Placental pericyte (primary cell): ENCODE measurements at places on chromosomes 11 and 22. TPM values are rescaled to one million over a fixed set of nuclear protein-coding genes. Genes with fewer than 3 reads are reported as not detected.

PRDM11 gene
- 3.4 and 5.7 TPM in 2 replicates for total RNA-seq

POTEH gene
- total RNA-seq, result not detected in 2 replicates

XNDC1N gene
- total RNA-seq, result 9.2 and 13.9 TPM in 2 replicates

UBE2L6 gene
- 39.4 and 57.1 TPM in 2 replicates for total RNA-seq
